ENCODE measurements at places on chromosomes 3 and 15.

DNA sequence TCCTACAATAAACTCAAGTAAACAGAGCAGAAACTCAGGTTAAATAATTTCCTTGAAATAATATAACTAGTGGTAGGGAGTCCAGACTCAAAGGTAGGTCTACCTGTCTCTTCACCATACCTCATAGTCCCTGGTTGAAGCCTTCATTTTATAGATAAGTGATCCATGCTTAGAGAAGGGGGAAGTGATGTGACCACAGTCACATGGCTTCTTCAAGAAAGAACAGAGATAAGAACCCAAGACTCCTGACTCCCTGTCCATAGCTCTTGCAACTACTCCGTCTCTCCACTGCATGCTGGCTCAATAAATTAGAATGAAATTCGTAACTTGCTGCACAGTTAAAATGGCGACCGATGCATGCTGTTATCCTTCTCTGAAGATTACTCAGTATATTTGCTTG, 11.0 kb upstream of the C15orf61 start:
- no peak for DNase-seq

GRCh38 chr3:113287111-113287802, 75.9 kb downstream of the BOC start:
- peak; percentile 59 for DNase-seq

DNA sequence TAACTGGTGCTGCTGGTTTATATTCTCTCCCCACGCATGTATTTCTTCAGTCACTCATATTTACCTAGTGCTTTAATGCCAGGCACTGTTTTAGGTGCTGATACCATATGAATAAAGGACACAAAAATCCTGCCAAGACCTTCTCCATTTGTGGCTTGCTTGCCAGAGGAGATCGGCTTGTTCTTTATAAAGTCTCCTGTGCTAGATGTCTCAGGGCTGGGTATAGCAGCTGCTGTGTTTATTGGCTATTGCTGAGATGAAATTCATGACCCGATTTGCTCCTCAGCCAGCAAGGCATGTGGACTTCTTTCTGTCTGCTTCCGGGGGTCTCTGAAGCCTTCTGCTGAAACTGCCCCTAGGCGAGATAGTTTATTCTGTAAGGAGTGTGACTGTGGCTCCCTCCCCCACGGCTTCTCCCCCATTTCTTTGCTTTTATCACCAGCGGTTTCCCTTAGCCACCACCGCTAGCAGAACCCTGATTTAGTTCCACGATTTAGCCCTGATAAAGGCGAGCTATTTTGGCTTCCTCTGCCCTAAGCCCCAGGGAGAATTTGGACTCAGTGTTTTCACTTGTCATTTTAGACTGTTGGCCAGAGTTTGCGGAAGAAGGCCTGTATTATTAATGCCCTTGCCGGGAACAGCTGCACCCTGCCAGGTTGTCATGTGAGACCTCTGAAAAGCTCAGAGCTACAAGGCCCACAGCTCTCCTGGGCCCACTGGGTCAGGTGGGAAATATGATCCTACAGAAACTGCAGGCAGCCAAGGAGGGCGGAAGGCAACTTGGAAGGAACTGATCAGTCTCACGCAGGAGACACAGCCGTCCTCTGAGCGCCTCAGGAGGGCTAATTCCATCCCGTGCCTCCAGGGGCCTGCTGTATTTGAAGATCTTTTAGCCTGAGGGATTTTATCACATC, 46.8 kb downstream of the ST6GAL1 start:
- peak; percentile 4 for DNase-seq

GRCh38 chr3:156728267-156728985, 54.0 kb downstream of the TIPARP start:
- no peak for DNase-seq

GRCh38 chr15:31212326-31213080, 111.0 kb upstream of the TRPM1 start:
- DNase-seq, result no peak

DNA sequence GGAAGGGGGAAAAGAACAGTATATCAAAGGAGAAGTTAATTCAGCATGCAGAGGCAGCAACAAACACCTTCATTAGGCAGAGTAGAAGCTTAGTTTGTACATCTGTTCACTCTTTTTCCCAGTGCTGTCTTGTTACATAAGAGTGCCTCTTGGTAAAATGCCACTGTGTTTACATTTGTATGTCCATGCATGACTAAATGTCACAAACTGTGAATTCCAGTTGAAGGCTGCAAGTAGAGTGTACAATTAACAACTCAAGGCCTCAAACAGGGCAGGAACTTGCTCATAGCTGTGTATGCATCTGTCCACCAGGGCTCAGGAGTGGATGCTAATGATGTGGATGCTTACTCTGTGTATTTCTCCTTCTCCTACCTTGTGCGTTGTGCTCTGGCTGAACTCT, 214.2 kb upstream of the TPM1 start:
- no peak for DNase-seq

- DNase-seq, result no peak
These were observed 86.7 kb upstream of the IQSEC1 start for GRCh38 chr3:13159890-13160289.

GRCh38 chr15:65258375-65259262, 28.1 kb downstream of the PARP16 start:
- DNase-seq, result no peak

DNA sequence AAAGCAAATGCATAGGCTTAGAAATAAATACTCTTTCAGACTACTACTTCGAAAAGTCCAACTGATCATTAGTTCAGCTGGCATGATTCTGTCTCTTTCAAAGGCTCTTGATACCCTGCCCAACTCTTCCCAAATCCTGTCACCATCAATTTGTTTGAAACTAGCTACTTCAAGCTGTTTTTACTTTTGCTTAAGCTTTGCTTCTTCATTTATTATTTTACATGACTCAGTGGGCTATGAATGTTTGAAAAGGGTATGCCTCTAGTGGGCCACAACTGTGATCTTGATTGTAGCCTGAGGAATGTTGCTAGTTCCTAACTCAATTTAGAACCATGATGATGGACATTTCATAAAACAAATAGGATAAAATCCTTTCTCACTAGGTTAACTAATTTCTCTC, 340.8 kb downstream of the NAALADL2 start:
- no peak for DNase-seq

GRCh38 chr3:129593595-129594339, 12.7 kb downstream of the PLXND1 start:
- no peak for DNase-seq

DNA sequence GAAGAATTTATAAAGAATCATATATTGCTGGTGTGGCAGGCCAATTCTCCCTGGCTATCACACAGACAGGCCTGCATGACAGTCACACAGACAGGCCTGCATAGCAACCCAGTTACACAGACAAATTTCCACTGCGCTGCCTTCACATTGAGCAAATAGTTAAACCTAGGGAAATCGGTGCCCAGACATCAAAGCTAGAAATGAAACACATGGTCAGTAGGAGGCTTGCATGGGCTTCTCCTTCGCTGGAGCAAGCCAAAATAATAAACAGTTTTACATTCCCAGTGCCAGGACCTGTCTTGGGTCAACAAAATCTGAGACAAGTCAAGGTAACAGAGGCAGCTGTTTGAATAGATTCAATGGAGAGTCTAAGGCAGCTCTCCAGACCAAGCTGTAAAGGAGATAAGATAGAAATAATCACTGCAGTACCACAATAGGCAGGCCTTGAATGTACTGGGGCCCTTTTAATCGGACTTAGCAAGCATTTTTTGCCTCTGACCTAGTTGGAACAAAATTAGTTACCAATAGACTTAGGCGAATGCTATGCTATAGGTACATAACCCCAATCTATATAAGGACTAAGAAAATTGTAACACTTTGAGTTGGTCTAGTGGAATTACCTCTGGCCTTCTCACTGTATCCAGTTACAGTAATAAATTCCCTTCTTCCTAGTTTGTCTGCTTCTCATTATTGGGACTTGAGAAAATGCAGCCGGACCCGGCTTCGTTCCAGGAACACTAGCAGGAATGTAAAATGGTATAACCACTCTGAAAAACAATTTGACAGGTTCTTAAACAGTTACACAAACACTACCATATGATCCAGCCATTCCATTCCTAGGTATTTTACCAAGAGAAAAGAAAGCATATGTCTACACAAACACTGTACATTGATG, 274.7 kb upstream of the UBE2E2 start:
- no peak for DNase-seq

GRCh38 chr3:119294696-119295671, 801 bp downstream of the ARHGAP31 start:
- no peak for DNase-seq

GRCh38 chr3:106004826-106005225, 136.0 kb upstream of the CBLB start:
- DNase-seq, result no peak

DNA sequence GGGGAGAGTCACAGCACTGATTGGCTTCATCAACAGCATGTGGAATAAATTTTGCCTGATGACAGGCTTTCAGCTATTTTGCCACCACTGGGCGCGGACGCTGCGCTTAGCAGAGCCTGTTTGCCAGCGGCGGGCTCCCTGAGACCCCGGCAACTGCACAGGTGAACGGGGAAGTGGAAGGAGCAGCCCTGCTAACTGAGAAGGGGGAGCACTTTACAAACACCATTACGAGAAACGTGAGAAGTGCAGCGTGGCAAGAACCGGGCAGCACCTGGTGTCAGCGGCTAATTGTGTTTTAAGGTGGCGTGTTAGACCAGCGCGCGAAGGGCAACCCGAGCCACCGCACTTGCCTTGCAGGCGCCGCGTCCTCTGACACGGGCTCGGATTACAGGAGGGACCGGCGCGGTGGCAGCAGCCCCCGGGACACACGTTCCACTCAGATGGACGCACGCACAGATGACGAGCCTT, 307.8 kb upstream of the ARRDC4 start:
- no peak for DNase-seq

DNA sequence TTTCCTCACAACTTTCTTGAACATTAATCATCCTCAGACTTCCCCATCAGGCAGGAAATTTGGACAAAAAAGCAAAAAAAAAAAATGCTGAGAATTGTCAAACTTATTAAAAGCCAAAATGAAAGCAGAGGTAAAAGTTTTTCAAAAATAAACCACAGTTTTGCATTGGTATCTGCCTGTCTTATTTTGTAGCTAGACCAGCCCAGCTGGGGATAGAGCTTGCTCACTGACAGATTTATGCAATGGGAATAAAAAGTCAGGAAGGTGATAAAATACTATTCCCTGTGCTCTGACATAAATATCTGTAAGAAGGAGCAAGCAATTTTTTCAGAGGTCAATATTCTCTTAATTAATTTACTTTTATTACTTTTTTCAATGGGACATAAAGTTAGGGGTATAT, 1006.7 kb upstream of the ALCAM start:
- no peak for DNase-seq

DNA sequence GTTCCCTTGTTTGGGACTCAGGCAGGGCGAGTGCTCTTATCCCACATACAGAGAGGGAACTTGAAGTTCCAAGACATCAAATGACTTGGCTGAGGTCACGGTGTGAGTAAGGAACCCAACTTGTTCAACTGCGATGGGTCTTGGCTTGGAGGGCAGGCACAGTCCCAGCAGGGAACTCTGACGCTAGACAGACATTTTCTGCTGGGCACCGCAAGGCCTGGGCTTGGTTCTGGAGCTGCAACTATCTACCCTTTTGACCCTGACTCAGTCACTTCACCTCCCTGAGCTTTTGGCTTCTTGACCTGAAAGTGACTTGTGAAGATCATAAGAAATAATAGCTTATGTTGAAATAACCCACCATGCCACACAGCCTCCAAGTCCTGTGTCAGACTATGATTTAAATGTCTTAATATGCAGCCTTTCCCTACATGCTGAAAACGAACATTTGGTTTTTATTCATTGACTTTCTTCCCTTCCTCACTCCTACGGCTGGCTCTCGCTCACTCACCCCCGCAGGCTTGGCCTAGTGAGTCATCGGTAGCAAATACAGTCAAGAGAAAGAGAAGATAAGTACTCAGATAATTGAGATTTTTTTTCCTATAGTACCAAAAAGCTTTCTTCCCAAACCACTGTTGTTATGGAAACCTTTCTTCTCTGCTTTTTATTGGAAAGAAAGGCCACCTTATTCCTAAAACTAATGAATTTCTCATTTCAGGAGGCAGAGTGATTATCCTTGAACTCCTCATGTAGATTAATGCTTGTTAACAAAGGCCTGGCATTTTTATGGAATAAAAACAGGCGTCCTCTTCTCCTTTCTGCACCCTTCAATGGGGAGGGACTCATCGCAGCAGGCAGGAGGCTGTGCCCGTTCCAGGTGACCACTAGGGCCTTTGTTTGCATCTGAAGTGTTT, 178.4 kb downstream of the ATP10A start:
- no peak for DNase-seq

GRCh38 chr3:170840291-170840859, 29.6 kb downstream of the RPL22L1 start:
- DNase-seq, result no peak

DNA sequence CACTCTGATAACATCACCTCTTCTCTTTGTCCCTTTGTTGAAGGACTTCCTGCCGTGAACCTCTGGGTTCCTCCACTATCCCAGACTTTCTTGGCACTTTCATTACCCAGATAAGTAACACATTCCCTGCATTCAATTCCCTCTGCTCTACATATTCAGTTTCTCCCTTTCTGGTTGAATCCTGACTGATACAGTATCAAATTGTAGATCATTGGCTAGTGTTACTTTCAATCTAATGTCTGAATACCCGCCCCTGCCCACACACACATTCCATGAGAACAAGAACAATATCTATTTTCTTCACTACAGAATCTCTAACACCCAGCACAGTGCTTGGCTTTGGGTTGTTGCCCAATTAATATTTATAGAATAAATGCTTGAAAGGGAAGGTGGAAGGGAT, 163.5 kb downstream of the ABHD5 start:
- no peak for DNase-seq

- no peak for DNase-seq
These were observed 82.9 kb upstream of the PXYLP1 start for GRCh38 chr3:141148770-141149169.

GRCh38 chr3:189824629-189825312, 193.6 kb downstream of the TP63 start:
- no peak for DNase-seq

DNA sequence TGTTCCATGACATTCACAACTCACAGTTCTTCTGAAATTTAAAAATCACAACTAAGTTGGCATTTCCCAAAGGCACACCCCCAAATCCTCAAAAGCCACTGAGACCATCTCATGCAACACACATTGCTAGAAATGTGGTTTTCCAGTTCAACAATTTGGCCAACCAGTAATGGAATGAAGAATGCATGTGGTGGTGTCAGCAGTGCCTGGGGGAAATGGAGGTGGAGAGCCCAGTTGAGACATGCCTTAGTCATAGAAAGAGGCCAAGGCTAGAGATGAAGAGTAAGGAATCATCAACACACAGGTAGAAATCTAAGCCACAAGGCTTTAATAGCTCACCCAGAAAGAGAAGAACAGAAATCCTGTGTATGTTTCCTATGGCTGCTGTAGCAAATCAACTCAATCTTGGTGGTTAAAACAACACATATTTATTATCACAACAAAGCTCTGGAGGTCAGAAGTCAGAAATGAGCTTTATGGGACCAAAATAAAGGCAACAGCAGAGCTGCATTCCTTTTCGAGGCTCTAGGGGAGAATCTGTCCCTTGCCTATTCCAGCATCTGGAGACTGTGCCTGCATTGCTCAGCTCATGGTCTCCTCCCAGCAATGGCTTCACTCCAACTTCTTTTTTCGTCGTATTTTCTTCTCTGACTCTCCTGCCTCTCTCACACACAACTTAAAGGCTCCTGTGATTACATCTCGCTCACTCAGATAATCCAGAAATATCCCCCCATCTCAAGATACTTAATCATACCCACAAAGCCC, 54.0 kb downstream of the SNTN start:
- no peak for DNase-seq

GRCh38 chr3:46998121-46998851, 18.8 kb downstream of the NBEAL2 start:
- DNase-seq, result no peak
